Esophagus squamous epithelium (tissue), 5 donors: ENCODE measurements at places on chromosomes 1 and 21.

- no peak for DNase-seq
Measured at GRCh38 chr1:230064283-230064682, 2.8 kb upstream of the GALNT2 start.

- DNase-seq = no peak
Measured at GRCh38 chr1:20250340-20250989, 40.2 kb upstream of the VWA5B1 start.

- DNase-seq = no peak
Measured at GRCh38 chr1:184487531-184488193, 100.8 kb downstream of the C1orf21 start.

DNA sequence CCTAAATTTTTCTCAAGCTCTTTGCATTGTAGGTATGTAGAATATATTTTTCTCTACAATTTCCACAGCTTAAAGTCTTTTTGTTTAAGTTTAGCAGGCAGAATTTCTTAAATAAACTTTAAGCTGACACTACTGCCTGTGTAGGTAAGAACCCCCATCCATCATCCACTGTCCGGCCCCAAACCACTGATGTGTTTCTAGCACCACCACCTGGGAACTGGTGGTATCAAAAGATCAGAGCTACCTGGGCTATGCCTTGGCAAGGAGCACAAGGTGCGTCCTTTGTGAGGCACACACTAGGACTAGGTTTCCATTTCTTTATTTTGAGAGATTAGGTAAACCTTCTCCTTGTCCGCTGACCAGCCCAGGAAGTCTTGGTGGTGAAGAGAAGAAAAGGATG is 10.5 kb upstream of the LELP1 start:
- no peak for DNase-seq

- no peak for DNase-seq
Measured at GRCh38 chr1:204361341-204361771, 1.6 kb upstream of the PLEKHA6 start.

DNA sequence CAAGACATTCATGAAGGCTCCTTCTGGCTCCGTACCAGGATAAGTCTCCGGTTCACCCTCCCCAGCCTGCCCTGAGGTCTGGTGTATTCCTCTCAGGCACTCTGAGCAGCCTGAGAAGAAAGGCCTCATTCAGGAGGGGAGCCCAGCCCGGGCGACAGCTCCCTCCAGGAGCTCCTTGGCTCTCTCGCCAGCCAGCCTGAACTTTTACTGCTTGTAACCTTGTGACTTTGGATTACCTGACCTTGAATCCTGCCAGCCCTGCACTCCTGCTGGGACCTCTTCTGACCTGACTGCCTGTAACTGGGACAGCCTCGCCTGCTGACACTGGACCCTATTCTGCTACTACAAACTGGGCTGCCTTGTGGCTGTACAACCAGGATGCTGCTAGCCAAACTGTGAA is 65.8 kb downstream of the CD34 start:
- DNase-seq = no peak

DNA sequence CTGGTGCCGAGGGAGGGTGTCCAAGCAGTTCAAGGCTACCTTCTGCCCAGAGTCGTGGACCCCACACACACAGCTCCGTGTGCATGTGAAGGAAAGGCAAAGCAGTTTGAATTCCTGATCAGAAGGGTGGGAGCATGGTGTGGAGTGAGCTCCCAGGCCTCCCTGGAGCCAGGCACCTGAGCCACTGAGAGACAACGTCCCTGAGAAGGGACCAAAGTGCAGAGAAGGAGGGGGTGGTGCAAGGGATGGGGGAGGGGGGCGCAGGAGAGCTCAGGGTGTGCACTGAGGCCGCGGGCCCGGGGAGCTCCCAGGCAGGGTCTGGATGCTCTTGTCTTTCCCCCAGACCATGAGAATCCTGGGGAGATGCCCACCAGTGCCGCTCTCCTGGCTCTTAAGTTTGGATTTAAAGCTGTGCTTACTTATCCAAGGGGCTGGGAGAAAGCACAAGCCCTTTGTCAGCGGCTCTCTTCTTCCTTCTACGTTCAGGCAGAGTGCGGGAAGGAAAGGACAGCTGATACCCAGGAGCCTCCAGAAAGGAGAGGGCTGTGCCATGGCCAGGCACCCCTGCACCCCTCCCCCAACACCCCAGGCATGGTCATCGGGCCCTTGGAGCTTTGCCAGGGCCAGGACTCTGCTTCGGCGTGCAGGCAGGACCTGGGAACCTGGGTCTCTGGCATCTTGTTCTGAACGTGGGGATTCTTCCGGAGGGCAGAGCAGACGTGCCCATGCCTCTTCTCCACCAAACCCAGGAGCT is 24.1 kb downstream of the ACTA1 start:
- no peak for DNase-seq

DNA sequence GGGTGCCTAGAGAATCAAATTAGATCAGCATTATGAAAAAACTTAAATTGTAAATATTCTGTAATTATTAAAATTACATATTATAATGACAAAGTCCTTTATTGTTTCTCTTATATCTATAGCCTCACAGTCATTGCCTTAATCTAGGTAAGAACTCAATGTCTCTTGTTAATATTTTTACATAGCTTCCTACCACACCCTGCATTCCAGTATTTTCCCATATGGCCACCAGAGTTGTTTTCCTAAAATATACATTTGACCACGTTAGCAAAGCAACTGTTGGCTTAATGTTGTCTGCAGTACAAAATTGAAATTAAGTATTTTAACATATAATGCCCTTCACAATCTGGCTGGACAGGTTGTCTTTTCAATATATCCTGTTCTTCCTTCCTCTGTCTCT is 230.3 kb downstream of the DNAH14 start:
- DNase-seq = no peak

DNA sequence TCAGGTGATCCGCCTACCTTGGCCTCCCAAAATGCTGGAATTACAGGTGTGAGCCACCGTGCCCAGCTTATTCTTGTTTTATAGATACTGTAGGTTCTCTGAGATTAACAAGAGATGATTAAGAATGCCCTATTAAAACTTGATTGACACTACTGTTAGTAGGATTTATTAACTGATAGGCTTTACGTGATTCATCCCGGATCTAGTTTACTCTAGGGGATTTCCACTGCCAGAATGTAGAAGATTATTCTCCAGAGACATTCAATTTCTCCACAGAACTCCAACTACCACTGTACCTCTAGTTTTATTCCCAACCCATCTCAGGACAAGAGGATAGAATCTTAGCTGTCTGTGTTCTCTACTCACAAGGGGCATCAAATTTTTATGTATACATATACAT is 26.3 kb upstream of the RBM34 start:
- DNase-seq = no peak

GRCh38 chr1:87170157-87170556 is 158.5 kb upstream of the LMO4 start:
- DNase-seq = no peak

- DNase-seq = no peak
Measured at GRCh38 chr1:39955547-39956539, 898 bp downstream of the MFSD2A start.

DNA sequence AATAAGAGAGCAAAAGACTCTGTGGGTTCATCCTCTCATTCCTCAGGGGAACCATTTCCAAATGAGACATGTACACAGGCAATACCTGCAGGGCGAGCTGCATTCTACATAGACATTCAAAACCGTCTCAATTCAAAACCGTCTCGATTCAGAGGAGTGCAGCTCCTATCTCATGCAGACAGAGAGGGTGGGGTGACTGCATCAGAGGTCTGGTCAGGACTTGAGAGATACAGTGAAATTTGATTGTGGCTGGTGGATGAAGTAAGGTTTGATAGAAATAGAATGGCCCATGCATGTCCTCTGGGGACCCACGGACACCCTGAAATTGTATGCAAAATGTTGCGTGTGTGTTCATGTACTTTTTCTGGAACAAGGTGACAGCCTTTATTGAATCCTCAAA is 27.3 kb downstream of the TEX35 start:
- DNase-seq = no peak

- DNase-seq = no peak
Measured at GRCh38 chr1:199449221-199449620, 578.3 kb upstream of the NR5A2 start.

DNA sequence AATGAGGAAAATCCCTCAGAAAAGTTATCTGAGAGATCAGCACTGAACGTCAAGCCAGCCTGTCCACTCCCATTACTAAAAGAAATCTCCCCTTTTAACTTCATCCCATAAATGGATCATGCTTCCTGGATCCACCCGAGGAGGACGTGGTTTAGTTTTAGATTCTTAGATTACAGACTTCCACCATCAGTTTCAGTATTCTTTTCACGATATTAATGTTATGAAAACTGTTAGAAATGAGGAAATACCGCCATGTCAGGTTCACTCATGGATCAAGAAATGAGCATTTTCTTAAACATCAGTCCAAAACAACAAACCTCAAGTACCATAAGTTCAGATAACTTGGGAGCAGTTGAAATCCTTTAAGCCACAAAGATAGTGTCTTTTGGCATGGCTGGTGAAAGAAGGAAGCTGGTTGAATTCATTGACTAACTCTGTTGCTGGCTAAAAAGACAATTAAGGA is 49.8 kb downstream of the NFIA start:
- DNase-seq = no peak

GRCh38 chr1:8438489-8438888 is 120.6 kb downstream of the SLC45A1 start:
- no peak for DNase-seq

- DNase-seq = no peak
Measured at GRCh38 chr1:174720618-174721017, 272.9 kb downstream of the GPR52 start.

GRCh38 chr1:34113362-34113761 is 51.7 kb downstream of the CSMD2 start:
- DNase-seq = no peak

DNA sequence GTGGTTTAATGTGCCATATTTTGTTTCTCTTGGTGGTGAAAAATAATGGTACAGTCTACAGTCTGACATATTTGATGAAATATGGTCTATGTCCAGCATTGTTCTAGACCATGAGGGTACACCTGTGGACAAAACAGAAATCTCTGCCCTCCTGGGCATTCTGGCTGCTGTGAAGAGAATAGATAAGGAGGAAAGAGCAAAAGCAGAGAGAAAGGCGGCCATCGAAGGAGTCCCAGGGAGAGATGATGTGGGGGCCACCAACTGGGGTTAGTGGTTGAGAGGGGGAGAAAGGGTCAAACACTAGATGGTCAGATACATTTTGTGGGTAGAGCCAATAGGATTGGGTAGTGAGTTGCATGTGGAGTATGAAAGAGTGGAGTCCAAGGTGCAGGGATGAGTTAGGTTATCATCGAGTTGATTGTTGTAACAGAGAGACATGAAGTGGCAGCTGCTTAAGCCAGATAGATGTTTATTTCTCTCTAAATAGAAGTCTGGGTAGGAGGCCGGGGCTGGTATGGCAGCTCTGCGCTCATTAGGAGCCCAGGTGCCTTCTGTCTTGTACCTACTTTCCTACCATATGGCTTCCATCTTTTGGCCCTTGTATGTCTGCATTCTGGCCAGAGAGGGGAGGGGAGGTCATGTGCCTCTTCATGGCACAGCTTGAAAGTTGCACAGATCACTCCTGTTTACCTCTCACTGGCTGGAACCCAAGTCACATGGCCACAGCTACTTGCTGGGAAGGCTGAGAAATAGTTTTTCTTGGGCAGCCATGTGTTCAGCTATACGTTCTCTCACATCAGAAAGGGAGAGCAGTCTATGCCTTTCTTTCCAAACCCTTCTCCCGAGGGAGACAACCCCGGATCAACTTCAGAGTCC is 13.0 kb downstream of the UBE4B start:
- DNase-seq = no peak

DNA sequence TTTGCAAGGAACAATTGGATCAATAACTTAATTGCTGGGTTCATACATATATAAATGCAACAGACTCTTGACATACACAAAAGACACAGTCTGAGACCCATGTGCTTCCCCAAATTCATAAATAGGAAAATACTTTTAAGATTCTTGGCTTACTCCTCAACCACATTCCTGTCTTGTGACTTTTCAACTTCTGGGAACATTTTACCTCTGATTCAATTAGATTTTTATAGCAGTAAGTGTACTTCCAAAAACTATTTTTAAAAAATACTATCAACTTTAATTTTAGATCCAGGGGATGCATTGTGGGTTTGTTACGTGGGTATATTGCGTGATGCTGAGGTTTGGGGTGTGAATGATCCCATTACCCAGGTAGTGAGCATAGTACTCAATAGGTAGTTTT is 406.7 kb downstream of the RPS6KC1 start:
- DNase-seq = no peak

GRCh38 chr1:180193141-180194047 is 36.7 kb upstream of the LHX4 start:
- no peak for DNase-seq

GRCh38 chr1:42173961-42174735 is 9.6 kb upstream of the GUCA2A start:
- DNase-seq = no peak

- no peak for DNase-seq
Measured at GRCh38 chr1:30729901-30730300, 6.5 kb upstream of the MATN1 start.

- DNase-seq = no peak
Measured at GRCh38 chr1:37761416-37762095, 3.4 kb downstream of the EPHA10 start.

- DNase-seq = no peak
Measured at GRCh38 chr1:15186846-15187151, 33.3 kb downstream of the TMEM51 start.

DNA sequence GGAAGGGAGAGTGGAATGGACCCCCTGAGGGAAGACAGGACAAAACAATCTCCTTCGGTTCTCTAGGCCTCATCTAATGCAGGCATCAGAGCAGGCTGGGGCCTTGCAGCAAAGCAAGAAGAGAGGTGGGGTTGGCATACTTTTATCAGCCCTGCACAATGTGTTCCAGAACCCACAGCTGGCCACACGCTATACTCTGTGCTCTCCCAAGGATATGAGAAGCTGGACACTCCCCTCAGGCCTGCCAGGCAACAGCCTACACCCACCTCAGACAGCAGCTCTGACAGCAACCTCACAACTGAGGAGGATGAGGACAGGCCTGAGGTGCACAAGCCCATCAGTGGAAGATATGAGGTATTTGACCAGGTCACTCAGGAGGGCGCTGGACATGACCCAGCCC is 27.3 kb downstream of the LY9 start:
- DNase-seq = no peak

- no peak for DNase-seq
Measured at GRCh38 chr21:45266518-45267389, 20.9 kb downstream of the POFUT2 start.

DNA sequence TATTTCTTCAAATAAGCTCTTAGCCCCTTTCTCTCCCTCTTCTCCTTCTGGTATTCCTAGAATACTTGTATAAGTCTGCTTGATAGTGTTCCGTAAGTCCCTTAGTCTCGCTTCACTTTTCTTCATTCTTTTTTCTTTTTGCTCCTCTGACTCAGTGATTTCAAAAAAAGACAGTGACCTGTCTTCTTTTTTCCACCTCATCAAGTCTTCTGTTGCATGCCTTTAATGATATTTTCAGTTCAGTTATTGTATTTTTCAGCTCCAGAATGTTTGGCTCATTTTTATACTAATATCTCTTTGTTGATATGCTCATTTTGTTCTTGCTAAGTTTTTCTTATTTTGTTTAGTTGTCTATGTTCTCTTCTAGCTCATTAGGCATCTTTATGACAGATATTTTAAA is 97.7 kb downstream of the POFUT2 start:
- no peak for DNase-seq
